Prostate gland (tissue), 2 donors: ENCODE measurements at places on chromosomes 2 and 18. TPM values are rescaled to one million over a fixed set of nuclear protein-coding genes. Genes with fewer than 3 reads are reported as not detected.
A peak's percentile ranks its signal among the peaks of the same experiment; 100 is the strongest.

Gene PPP1R1C
- total RNA-seq = 9.1 TPM

Gene AMER3
- total RNA-seq = 0.18 TPM

Gene UGT1A10
- not detected for total RNA-seq

Gene ORMDL1
- 48.0 TPM for total RNA-seq

GRCh38 chr2:211903961-211904360 lies 634.6 kb downstream of the ERBB4 start:
- DNase-seq = no peak

GRCh38 chr18:53817976-53818950 lies 406.2 kb downstream of the MBD2 start:
- DNase-seq = no peak

- no peak for DNase-seq
These were observed 64.2 kb downstream of the WDR75 start for GRCh38 chr2:189505492-189505891.

GRCh38 chr18:76881744-76882143 lies 59.4 kb downstream of the ZNF236 start:
- no peak for DNase-seq

GRCh38 chr2:64605026-64605471 lies 48.7 kb downstream of the SERTAD2 start:
- DNase-seq = peak; percentile 35

GRCh38 chr2:219916726-219917440 lies 289.5 kb downstream of the SLC4A3 start:
- no peak for DNase-seq

DNA sequence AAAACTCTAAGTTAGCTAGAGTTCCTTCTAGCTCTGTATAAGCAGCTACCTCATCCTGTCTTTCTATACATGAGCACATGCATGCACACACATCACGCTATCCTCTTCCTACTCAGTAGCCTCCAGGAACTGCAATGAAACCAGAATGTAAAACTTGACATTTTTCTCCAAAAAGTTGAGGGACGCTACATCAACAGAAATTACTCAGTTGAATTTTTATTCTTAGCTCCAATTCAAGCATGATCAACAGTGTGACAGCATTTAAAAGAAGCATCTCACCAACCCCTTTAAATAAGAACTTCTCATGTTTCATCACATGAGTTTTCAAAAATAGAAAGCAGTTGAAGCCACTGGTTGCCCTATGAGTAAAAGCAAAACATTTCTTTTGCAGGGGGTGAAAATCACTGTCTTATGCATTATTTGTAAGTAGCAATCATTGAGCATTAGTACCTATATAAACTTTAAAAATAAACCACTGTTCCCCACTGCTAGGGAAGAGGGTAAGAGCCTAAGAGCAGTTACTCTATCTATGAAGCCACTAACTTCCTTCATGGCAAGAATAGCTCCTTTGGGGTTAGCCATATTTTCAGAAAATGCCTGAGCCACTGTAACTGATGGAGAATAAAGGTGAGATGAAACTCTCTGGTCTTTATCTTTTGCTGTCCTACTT lies 77.9 kb upstream of the ARL5A start:
- no peak for DNase-seq

- no peak for DNase-seq
These were observed 21.4 kb downstream of the CHMP1B start for GRCh38 chr18:11872479-11873136.

DNA sequence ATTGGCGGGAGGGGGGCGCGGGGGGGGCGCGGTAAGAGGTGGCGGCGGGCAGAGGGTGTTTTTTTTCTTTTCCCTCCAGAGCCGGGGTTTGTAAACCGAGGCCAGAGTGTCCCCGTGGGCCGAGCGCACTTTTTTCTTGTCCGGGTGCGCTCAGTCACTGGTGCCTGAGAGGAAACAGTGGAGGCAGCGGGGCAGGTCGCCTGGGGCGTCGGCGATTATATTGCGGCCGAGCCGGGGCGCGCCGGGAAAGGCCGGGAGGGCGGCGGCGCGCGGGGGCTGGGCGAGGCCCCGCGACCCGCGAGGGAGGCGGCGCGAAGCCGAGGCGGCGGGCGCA lies 275 bp downstream of the HOXD8 start:
- no peak for DNase-seq

DNA sequence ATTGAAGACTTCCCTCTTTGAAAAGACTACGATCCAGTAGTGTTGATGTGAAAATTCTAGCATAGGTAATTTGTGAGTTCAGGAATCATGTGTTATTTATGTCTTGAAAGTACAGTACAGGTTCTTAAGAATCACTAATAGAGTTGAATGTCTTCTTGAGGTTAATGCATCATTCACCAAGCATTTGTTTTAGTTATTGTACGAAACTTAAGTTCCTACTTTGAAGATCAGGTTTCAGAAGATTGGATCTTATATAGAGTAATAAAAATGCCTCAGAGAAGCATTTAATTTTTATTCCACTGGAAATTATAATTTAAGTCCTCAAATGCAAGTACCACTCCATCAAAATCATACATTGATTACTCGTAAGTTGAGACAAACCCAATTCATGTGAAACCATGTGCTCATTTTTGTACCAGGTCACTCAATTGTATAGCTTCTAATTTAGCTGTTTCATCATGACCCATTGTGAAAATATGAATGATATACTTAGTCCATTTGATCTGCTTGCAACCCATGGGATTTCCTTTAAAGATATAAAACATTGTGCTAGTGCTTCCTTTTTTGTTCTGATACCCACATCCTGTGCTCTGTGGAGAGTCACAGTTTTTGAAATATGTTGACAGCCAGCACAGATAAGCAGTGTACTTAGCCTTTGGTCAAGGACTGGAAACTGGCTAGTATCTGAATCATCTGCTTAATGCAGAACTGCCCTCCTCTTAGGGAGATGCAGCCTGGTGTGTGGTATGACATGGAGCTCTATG lies 22.5 kb upstream of the RAB27B start:
- DNase-seq = no peak
